Cerebellar cortex (tissue), 1 donor: ENCODE measurements at places on chromosomes 7 and 10.
A peak's percentile ranks its signal among the peaks of the same experiment; 100 is the strongest.

- DNase-seq = no peak
Observed at GRCh38 chr7:36214608-36215456, 61.8 kb downstream of the EEPD1 start.

DNA sequence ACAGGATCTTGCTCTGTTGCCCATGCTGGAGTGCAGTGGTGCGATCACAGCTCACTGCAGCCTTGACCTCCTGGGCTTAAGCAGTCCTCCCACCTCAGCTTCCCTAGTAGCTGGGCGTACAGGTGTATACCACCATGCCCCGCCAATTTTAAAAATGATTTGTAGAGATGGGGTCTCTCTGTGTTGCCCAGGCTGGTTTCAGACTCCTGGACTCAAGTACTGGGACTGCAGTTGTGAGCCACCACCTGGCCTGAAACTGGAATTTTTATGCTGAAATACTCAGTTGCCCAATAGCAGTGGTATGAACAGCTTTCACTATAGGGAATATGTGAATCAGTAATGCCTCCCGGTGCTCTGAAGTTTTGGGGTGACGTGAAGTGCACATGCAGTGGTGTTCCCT, 7.6 kb downstream of the ZRANB1 start:
- DNase-seq = no peak

- DNase-seq = no peak
Observed at GRCh38 chr10:86759073-86759672, 2.8 kb downstream of the BMPR1A start.

- DNase-seq = no peak
Observed at GRCh38 chr10:118026936-118027335, 19.8 kb downstream of the RAB11FIP2 start.

DNA sequence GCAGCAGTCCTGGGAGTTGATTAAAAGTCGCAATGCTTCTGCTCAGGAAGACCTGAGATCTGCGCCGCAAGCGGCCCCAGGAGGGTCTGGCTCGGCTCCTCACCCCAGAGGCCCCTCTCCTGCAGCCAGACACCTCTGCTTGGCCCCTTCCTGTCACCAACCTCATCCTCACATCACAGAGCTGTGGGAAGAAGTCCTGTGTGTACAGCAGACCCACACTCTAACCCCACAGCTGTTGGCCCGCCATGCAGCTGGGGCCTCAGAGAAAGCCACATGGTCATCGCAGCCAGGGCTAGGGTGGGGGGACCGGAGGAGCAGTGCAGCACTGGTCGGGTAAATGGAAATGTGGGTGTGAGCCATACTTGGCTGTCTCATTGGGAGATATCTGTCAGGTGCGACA, 97.7 kb downstream of the RGS10 start:
- DNase-seq = no peak

- peak; percentile 69 for DNase-seq
Observed at GRCh38 chr10:110556969-110557601, 10.4 kb upstream of the SMC3 start.

- no peak for DNase-seq
Observed at GRCh38 chr7:137879357-137880158, 32.8 kb upstream of the DGKI start.

DNA sequence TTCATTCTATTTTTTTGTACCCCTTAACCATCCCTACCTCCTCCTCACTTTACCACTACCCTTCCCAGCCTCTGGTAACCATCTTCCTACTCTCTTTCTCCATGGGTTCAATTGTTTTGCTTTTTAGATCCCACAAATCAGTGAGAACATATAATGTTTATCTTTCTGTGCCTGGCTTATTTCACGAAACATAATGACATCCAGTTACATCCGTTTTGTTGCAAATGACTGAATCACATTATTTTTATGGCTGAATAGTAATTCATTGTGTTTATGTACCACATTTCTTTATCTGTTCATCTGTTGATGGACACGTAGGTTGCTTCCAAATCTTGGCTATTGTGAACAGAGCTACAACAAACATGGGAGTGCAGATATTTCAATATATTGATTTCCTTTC, 24.1 kb downstream of the ATRNL1 start:
- DNase-seq = no peak
